ENCODE measurements at places on chromosomes 16 and 17.

DNA sequence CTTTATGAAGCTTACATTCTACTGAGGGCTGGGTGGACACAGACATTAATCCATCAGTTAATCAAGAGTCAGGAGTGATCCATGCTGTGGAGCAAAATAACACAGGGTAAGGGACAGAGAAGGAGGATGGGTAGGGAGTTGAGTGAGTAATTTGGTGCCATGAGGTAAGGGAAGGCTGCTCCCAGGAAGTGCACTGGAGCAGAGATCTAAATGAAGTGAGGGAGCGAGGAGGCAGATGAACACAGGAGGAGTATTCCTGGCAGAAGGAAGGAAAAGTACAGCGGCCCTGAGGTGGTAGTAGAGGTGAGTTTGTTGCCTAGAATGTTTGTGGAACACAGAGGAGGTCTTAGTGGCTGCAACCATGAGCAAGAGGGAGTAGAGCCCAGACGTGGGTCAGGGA, 34.8 kb downstream of the ASIC2 start:
- no peak for DNase-seq

DNA sequence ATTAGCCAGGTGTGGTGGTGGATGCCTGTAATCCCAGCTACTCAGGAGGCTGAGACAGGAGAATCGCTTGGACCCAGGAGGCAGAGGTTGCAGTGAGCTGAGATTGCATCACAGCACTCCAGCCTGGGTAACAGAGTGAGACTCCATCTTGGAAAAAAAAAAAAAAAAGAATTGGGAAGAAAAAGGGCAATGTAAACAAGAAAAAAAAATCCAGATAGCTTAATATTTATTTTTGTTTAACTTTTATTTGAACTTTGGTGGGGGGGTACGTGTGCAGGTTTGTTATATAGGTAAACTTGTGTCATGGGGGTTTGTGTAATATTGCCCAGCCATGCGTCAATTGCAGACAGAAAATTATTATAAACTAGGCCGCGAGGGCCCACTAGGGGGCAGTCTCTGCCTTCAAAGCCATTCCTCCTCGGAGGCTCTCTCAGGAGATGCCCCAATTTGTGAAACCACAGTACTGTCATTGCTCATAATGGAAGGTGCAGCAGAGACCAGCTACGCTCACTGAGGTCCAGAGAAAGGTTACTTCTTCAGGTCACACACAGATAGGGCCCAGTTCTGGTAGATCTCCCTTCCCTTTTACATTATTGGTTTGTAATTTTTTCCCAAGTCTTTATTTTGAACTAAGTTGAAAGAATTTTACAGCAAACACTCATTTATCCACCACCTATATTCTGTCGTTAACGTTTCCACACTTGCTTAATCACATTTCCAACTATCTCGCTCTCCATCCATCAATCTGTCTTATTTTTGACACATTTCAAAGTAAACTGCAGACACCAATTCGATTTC, 206.2 kb downstream of the PRKCB start:
- DNase-seq: no peak

GRCh38 chr16:74046524-74046923, 250.1 kb upstream of the PSMD7 start:
- no peak for DNase-seq

DNA sequence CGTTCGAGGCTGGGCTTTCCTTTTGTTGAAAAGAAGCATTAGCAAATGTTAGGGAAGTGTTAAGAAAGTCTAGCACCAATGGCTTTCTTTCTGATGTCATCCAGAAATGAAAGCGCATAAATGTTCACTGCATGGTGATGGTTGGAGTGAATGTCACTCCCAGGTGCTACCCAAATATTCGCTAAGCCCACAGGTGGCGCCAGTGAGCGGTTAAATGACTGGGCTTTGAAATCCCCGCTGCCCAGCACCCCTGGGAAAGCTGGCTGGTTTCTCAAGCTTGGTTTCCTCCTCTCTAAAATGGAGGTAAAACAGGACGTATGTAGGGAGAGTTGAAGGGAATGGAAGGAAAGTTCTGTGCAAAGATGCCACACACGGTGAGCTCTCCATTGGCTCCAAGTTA, 104.4 kb downstream of the IRX5 start:
- no peak for DNase-seq

GRCh38 chr17:78532922-78533640, 44.1 kb downstream of the DNAH17 start:
- no peak for DNase-seq

- no peak for DNase-seq
These were observed 29.8 kb downstream of the ARHGAP27 start for GRCh38 chr17:45402916-45403315.

GRCh38 chr16:47033176-47033575, 59.7 kb upstream of the DNAJA2 start:
- no peak for DNase-seq

DNA sequence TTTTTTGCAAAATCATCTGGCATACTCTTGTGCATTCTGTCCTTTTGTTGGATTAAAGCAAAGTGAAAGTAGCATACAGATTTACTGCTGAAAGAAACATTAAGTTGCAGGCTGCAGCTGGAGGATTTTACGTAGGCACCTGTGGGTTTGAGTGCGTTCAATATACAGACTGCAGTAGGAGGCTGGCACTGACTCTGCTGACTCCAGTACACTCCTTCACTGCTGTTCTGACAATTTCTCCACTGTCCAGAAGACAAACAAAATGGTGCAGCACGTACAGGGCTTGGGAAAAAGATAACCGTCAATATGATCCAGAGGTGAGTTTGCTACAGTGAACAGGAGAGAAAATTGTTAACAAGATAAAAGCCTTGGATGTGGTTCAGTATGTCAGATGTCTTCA, 73.3 kb downstream of the TANC2 start:
- no peak for DNase-seq

DNA sequence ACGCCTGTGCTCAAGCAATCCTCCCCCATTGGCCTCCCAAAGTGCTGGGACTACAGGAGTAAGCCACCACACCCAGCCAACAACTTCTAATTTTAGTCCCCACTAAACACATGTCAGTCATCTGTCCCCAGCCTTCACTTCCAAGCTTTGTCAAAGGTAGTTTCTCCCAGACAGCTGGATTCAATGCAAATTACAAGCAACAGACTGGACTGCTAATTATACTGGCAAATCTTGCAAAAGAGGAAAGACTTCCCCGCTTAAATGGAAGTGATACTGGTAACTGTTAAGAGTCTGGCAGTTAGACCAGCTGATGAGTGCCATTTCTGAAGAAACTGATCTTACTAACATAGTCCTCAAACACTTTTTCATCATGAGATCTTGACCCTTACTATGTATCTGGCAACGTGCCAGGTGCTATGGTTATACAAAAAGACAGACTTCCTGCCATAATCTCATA, 8.2 kb upstream of the GGA2 start:
- DNase-seq: no peak

DNA sequence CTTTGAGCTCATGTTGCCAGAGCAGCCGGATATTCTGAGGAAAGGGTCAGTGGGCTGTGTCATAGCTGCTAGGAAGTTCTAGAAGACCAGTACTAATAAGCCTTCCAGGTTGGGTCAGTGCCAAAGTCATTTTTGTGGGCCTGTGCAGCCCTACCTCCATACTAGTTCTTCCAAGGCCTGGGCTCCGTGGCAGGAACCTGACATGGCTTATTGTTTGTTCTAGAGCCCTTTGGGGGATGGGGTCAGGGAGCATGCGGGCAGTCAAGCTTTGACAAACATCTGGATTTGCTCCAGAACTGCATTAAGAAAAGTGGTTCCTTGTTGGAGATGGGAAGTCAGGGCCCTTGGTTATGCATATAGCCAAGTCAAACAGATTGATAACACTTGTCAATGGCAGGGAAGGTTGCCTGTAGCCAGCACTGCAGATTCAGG, 7.6 kb downstream of the ALKBH5 start:
- no peak for DNase-seq

DNA sequence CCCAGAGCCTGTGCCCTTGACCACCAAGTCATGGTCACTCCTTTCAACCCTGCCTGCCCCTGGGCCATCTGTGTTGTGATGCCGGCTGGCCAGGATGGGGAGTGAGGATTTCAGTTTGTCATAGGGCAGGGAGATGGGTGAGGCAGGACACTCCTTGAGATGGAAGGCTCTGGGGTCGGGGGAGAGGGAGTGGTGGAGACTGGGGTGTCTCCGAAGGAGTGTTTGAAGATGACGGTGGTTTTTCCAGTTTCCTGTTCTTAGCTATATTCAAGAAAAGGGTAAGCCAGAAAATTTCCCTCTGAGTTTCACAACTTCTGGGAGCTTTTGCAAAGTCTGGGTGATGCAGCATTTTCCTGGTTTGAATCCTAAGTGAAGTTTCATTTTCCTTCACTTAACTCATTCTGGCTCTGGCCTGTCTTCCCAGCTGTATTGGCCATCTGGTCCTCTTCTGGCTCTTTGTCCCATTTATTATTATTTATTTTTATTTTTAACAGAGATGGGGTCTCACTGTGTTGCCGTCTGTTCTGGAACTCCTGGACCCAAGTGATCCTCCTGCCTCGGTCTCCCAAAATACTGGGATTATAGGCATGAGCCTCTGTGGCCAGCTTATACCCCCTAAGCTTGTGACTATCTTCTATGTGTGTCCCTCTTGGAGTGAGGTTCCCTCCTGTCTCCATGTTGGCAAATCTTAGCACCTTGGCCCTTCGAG, 27.7 kb downstream of the ABCC1 start:
- no peak for DNase-seq

DNA sequence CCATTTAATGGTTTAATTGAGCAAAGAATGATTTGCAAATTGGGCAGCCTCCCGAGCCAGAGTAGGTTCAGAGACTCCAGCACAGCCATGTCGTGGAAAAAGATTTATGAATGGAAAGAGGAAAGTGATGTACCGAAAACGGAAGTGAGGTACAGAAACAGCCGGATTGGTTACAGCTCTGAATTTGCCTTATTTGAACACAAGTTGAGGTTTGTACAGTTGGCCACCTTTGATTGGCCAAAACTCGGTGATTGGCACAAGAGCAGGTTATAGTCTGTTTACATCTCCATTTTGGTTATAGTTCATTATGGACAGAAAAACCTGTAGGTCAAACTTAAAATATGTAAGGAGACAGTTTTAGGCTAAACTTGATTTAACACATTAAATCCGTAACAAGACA, 44.5 kb downstream of the TENT4B start:
- DNase-seq: no peak

DNA sequence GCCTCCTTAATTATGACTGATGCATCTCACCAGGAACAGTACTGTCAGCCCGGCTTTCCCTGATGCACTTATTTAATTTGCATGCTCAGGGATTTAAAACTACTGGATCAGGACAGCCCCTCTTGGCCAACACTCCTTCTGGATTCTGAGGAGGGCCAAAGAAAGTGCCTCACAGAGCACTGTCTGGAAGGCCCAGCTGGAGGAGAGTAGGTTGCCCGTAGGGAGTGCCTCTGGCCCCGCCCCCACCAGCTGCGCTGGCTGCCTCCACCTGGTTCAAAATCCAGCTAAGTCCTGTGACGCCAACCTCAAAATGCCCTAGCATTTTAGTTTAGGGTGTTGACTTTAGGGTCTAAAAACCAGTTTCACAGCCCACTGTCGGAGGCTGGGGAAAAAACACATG, 49.4 kb upstream of the SREBF1 start:
- no peak for DNase-seq

Measured in cortex of kidney (tissue), 1 donor.